NCI-H187 (cell line): ENCODE measurements at places on chromosomes 12 and 14.

- DNase-seq, result no peak
These were observed 1.6 kb downstream of the LTB4R start for GRCh38 chr14:24312736-24313507.

DNA sequence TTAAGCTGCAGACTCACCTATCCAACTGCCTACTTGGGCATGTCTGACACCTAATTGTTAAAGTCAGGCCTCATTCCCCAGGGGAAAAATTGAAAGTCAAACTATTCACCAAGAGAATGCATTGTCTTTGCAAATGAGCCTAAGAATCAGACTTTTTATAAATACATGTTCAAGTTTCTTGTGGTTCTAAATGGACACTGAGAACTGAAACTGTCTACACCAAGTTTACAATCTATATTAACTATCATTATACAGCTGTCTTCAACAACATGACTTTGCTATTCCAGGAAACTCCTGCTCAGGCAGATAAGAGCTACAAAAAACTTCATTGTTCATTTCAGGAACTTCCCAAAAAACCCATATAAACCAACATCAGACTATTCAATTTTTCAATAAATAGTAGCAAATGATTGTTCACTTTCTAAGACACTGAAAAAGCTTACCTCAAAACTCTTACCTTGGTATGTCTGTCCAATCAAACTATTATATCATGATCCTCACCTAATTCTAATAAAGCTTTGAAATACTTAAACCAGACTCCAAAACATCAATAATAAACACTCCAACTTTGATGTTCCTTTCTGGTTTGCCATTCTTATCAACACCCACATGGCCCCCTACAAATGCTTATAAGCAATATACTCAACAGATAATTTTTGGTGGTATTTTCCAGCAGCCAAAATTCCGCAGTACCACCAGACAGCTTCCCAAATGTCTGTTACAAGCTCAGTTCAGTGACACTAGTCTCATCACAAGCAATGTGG lies 24.2 kb downstream of the CDK17 start:
- DNase-seq, result no peak

GRCh38 chr12:104583301-104583700 lies 126.6 kb downstream of the CHST11 start:
- no peak for DNase-seq

DNA sequence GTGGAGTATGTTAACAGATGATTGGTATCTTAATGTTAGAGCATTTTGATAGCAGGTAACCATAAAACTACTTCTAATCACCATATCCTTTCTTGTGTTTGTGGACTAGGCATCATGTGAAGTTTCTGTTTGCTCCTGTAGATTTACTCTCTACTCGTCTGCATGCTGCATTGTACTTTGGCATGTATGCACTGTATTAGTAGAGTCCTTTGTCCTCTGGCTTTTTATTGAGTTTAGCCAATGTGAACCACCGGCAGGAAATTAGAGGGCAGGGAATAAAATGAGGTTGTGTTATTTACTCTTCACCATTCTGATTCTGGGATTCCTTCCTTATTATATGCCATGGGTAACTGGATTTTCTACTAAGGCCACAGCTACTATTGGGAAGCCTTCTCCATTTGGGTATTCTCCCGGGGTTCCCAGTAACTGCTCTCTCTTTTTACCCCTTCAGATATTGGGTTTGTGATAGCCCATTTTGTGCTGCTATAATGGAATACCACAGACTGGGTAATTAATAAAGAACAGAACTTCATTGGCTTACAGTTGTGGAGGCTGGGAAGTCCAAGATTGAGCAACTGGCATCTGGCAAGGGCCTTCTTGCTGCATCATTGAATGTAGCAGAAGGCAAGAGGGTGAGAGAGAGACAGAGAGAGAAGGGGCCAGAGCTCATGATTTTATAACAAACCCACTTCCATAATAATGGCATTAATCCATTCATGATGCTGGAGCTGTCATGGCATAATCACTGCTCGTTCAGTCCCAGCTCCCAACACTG lies 22.4 kb downstream of the FAM177A1 start:
- no peak for DNase-seq

- DNase-seq, result no peak
These were observed 83.8 kb downstream of the CCER1 start for GRCh38 chr12:90870971-90871725.

- DNase-seq, result no peak
These were observed 73.8 kb upstream of the PTPRR start for GRCh38 chr12:70994217-70994788.

GRCh38 chr12:47077206-47078085 lies 2.0 kb upstream of the PCED1B start:
- no peak for DNase-seq

DNA sequence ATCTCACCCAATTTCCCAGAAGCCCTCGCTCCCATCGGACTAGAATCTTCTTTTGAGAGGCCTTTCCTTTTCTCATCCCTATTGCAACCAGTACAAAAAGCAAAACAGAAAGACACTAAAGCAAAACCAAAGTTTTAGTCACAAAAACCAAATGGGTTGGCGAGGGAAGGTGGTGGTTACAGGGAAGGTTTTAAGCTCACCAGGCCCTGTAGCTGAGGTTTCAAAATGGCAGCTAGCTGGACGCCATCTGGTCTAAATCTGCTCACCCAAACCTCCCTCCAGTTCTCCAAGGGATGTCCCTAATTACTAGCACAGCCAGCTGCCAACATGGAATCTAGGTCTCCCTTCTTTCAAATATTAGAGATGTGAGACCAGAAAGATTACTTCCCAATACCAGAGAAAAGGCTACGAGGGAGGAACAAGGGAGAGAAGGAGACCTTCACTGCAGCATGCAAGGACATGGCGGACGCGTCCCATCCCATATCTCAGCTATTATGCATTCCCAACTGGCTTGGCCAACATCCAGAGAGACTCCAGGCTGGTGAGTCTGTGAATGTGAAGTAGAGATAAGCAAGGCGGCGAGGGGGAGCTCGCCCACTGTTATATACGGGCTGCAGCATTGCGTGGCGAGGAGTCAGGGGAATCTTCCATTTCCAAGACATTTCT lies 70.8 kb downstream of the DPF3 start:
- no peak for DNase-seq

DNA sequence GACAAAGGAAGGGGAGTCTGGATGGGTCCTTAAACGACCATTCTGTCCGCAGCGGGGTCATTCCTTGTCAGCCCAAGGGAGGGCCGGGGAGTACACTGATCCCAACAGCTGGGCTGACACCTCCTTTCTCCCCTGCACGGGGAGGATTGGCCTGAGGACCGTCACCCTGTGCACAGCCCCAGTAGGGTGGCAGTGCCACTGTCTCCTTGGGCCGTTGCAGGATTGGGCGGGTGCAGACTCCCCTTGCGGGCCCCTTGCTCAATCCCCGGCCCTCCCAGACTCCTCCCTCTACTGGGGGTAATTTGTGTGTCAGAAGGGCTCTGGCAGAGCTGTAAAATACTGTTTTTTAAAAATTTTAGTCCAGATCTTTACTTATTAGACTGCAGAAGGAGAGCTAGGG lies 12.6 kb upstream of the AMN start:
- DNase-seq, result no peak

DNA sequence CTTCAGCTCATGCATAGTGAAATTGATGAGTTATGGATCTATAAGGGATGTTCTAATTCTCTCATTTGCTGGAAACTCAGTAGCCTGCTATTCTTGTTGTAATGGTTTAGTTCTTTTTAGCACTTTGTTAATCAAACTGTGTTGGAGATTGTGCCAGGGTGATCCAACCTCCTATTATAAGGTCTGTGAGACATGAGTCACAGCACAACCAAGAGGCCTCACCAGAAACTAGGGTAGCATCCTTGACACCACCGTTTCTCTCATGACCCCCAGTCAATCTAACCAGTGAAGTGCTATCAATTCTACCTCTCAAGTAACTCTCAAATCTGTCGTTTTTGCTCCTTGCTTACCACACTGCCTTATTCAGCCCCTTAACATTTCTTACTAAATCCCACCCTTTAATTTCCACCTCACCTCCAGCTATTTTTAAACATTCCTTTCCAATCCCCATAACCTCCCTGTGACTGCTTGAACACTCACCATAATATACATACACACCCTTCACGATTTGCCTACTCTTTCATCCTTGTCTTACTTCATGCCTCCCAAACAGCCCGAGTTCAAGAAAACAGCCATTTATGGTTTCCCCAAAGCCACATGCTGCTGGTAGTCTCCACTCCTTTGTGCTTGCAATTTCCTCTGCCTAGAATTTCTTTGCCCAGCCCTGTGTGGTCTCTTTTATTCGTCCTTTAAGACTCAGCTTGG lies 53.9 kb upstream of the NUDT4 start:
- no peak for DNase-seq

GRCh38 chr14:91173221-91173670 lies 59.4 kb downstream of the DGLUCY start:
- peak; percentile 76 for DNase-seq

DNA sequence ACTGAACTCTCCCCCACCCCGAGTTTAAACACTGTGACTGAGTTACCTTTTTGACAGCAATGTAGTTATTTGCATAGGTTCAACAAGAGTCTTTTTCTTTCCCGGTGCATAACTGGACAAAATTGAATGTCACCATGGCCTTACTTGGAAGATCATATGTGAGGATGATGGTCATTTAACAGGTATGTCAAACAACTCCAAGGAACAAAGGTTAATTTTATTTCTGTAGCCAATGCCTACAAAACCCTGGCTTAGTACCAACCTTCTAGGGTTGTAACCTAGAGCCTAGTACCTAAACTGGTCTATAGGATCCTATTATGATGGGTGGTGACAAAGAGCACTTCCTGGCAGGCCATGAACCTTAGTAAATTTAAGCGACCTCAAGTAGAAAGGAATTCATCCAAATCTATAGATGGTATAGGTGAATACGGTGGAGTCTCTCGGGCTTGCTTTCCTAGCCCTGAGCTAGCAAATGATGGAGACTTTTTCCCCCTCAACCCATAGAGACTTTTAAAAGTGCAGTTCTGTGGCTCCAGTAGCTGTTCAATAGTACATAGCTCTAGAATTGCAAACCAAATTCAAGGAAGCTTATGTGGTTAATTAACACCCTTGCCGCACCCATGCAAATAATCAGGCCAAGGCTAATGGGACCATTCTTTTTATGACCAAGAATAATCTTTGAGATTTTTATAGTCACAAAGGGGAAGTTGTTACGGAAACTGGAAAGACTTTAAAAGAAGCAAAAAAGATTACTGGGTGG lies 89.0 kb downstream of the SLC38A1 start:
- no peak for DNase-seq

GRCh38 chr12:110033888-110034287 lies 14.4 kb downstream of the C12orf76 start:
- DNase-seq, result no peak

- DNase-seq, result no peak
These were observed 51.6 kb downstream of the FAM186A start for GRCh38 chr12:50344775-50345174.

DNA sequence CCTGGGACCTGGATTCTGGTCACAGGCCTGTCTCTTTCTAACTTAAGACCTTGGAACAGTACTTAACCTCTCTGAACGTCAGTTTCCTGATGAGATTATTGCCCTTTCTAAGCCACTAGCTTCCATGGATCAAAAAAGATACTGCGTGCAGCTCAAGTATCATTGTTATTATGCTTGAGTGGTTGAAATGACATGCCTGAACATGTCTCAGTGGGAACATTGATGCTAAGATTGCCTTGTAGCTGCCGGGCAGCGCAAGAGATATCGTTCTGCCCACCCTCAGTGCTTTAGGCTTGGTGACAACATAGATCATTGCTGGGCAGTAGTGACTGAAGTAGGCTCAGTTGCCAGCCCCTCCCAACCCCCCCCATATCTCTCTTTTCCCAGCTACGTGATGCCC lies 131.9 kb downstream of the SMOC1 start:
- peak; percentile 58 for DNase-seq

- DNase-seq, result peak; percentile 55
These were observed 27.4 kb downstream of the CFAP54 start for GRCh38 chr12:96516472-96517430.

DNA sequence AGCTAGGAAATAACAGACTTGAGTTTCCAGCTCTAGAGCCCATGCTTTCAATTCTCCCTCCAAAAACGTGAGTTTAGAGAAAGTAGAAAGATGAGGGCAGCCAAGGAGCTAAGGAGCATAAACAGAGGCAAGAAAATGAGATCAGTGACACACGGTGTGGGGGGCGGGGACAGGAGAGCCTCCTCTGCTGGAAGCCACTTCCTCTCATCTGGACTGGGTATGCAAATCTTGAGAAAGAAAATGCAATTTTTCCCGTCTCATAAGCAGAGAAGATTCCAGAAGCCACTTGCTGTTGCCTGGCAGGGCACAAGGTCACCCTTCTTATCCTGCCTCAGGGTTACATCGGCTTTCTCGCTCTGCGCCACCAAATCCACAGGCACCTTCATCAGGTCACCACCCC lies 6.0 kb downstream of the OR10P1 start:
- DNase-seq, result no peak
